ENCODE measurements at places on chromosomes 2 and 18.
A peak's percentile ranks its signal among the peaks of the same experiment; 100 is the strongest.

- DNase-seq = no peak
These were observed 36.6 kb downstream of the DARS1 start for GRCh38 chr2:135948642-135949355.

DNA sequence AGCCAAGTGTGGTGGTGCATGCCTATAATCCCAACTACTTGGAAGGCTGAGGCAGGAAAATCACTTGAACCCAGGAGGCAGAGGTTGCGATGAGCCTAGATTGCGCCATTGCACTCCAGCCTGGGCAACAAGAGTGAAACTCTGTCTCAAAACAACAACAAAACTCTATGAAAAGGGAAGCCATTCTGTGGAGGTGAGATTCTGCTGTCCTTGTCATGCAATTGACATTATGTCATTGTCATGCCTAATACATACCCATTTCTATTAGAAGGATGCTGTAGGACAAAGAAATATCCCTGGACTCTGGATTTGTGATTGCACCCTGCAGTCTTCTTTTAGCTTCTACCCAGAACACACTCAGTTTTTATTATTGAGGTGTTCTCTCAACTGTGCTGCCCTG, 8.6 kb downstream of the RASGRP3 start:
- no peak for DNase-seq

DNA sequence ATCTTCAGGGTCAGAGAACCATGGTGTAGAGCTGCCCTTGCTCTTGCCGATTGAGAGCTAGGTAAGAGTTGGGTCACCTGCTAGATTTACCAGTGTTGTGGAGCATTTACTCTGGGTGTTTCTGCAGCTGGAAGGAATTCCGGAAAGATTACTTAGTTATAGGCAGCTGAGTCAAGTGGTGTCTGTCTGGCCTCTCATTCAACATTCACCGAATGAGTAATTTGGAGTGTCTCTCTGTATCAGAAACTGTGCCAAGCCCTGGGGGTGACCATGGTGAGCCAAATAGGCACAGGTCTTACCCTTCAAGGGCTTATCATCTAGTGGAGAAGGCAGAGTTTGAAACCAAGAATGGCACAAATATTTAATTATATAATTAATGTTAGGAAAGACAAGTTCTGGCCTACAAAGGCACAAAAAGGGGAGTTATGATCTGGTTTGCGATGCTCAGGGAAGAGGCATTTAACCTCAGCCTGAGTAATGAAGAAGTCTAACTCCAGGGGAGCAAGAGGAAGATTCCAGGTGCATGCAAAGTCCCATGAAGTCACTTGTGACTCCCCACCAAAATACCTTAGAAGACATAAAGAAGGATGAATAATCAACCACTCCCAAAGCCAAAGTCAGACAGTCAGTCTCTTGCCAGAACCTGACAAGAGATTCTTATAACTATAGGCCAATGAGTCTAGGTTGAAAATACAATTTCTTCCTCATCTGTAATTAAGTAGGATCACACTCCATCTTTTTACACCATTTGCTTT, 12.5 kb downstream of the SETBP1 start:
- no peak for DNase-seq

- no peak for DNase-seq
These were observed 290.8 kb downstream of the DYSF start for GRCh38 chr2:71743995-71744675.

DNA sequence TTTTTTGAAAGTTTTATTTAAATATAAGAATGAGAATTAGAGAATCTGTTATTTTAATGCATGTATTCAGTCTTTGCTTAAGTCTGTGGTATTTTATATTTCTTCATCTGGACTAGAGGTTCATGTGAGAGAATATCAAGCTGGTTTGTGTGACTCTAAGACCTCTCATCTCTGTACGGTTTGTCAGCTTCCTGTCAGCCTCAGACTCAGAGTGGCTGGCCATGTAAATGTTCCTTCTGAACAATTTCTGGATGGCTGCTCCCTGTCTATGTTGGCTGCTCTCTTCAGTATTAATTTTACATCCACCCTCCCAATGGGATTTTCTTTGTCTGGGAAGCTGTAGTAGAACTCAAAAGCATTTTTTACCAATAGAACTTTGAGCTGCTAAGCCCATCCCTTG, 225.3 kb upstream of the THUMPD2 start:
- DNase-seq = no peak

DNA sequence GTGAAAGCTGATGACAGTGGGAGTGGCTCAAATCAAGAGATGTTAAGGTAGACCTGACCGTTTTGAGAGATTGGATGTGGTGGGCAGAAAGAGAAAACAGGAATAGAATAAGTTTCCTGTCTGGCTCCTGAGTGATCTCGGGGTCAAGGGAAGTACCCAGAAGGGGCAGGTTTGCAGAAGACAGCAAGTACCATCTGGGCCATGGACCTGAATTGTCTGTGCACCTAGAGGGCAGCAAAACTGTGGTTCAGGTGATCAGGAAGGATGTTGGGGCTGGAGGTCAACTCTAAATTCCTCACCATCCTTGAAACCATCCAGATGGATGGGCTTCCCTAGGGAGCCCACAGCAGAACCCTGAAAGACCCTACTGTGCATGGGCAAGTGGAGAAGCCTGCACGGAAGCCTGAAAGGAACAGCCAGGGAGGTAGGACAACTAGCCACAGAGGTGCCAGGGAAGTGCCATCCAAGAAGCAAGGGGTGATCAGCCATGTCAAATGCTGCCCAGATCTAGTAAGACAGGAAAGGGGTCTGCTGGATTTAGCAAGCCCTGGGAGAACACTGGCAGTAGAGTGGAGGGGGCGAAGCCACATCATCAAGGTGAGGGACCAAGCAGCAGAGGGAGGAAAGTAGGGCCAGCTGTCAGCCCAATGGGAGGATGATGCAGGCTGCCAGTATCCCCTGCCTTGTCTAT, 8.0 kb downstream of the TEX261 start:
- no peak for DNase-seq

DNA sequence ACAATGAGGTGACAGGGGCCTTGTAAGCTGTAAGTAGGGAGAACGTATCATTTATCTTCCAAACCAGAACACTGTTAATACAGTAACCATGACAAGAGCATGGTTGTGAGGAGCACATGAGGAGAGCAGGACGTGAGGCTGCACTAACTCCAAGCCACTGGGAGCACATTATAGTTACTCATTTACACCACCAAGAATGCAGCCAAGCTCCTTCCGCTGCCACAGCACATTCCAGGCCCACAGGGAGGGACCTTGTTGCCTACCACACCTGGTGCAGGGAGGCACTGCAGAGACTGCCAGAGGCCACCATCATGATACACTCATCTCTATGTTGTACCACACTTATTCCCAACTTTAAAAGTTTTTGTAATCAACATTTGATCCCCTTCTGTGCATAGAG, 13.5 kb upstream of the SFXN5 start:
- no peak for DNase-seq

- DNase-seq = no peak
These were observed 18.7 kb downstream of the GKN2 start for GRCh38 chr2:68934021-68934420.

- no peak for DNase-seq
These were observed 16.9 kb downstream of the RPRD1A start for GRCh38 chr18:36050479-36050878.

GRCh38 chr2:28219758-28220368, 172.8 kb upstream of the FOSL2 start:
- no peak for DNase-seq

DNA sequence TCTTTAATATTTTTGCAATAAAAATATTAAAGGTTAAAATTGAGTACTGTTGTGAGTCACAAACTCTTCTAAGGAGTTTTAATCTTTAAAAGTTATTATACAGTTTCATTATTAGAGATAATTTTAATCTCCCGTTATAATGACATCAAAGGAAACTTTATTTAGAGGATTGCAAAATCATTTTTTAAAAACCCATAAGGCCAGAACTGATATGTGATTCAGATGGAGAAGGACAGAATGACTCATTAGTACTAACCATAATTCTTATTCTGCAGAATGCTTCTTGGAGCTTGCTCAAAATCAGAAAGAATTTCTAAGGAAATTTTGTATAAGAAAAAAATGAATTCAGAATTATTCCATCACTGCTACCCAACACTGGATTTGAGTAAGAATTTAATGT, 12.5 kb upstream of the HNRNPLL start:
- DNase-seq = no peak

- no peak for DNase-seq
These were observed 113.0 kb downstream of the EFEMP1 start for GRCh38 chr2:55810622-55811020.

DNA sequence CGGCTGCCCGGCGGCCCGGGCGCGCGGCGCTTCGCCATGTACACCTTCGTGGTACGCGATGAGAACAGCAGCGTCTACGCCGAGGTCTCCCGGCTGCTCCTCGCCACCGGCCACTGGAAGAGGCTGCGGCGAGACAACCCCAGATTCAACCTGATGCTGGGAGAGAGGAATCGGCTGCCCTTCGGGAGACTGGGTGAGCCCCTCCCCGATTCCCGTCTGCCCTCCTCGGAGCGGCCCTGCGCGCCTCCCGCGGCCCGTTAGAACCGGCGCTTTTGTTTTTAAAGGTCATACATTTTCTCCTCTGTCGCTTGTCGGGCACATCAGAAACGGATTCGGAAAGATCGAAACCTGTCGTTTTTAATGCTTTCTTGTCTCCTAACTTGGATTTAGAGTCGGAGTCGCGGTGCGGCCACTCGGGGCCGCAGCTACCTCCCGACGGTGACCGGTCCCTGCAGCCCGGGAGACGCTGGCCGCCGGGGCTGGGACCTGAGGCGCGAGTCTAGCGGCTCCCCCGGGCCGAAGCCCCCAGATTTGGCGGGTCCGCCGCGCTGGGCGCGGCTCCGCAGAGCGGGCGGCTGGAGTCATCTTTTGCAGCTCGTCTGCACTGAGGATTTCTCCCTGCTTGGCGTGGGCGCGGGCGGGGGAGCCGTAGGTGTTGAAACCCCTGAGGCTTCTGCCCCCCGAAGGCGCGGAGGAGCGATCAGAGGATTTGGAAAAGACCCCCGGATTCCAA, 519 bp downstream of the TTL start:
- DNase-seq = peak; percentile 40

DNA sequence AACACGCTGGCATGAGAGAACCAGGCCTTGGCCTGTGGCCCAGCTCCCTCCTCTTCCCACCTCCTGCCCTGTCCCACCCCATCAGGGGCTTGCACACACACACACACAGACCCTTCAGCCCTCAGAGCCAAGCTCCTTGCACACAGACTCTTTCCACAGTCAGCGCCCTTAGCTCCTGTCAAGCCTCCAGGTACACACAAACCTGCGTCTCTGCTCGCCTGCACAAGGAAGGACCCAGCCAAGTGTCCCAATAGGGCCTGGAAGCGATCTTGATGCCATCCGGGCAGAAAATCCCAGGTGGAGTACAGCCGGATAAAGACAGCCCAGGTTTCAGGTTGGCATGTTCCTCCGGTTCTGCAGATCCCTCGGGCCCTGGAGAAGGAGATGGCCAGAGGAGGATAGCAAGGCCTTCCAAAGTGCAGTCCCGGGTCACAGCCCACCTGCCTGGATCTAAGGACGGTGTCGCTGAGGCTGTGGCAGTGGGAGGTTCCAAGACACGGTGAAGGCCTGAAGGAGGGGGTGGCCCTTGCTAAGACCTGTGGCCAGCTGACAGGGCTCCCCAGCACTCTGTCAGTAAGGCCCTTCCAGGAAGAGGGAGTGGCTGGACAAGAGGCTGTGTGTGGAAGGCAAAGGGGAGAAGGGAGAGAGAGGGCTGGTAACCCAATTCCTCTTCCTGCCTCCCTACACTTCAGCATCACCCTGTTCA, 18.5 kb upstream of the STEAP3 start:
- DNase-seq = no peak

DNA sequence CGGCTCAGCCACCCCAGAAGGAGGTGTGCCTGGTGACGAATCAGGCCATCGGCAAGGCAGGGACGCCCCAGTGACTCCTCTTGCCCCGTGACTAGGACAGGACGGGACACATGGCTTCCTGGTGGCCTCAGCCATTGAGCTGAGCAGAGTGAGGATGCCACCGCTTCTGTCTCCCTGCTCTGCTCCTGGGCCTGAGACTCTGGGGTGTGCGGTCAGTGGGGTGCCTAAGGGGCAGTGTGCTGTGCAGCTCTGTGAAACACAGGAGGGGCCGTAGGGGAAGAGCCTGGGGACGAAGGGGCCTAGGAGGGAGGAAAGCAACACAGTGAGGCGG, 24.3 kb downstream of the IGFBP5 start:
- no peak for DNase-seq

DNA sequence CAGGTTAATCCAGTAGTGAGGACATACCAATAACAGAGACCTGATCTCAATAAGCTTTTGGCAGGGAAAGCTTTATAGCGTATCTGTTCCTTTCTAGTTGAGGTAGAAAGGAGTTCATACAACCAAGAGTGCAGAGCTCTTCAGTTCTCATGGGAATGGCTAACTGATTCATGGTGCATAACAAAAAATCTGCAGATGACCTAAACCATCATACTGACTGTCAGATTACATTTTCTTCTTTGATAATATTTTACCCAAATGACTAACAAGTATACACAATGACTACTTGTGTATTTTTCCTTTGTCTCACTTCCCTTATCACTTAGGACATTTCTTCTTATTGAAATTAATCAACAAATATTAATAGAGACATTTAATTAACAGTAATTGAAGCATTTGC, 140.0 kb upstream of the SERTAD2 start:
- DNase-seq = no peak

DNA sequence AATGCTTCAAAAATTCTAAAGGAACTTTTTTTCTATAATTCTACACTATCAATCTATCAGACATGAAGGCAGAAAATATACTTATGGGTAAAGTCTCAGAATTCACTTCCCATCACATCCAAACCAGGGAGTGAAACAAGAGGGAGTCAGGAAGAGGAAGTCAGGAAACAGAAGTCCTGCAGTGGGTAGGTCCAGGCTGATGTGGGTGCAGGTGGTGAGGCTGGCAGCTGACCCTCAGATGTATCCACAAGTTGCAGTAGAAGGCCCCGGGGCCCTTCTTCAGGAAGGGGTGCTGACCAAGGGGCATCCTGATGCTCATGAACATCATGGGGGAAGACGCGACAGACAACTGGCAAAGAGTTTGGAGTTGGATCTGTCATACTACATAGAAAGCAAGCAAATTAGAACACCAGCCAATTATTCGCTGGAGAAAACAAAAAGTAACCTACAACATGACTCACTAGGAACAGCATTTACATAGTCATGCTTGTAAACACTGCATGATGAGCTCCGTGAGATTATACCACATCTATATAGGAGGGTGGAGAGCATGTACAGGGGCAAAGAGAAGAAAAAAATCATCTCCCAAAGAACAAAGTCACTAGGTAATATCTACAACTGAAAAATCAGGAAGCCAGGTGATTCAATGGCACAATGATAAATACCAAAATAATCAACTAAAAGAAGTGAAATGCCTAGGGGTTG, 4.2 kb downstream of the UXS1 start:
- no peak for DNase-seq

GRCh38 chr2:144215701-144216675, 303.9 kb downstream of the ZEB2 start:
- DNase-seq = no peak

GRCh38 chr2:231411831-231412617, 16.5 kb downstream of the B3GNT7 start:
- DNase-seq = peak; percentile 58

GRCh38 chr2:40403233-40403836, 48.6 kb downstream of the SLC8A1 start:
- DNase-seq = no peak

All from NCI-H1105 treated with DMSO at 0.1 percent for 48 hours (cell line).